ENCODE measurements at places on chromosomes 2 and 18.
A peak's percentile ranks its signal among the peaks of the same experiment; 100 is the strongest.

DNA sequence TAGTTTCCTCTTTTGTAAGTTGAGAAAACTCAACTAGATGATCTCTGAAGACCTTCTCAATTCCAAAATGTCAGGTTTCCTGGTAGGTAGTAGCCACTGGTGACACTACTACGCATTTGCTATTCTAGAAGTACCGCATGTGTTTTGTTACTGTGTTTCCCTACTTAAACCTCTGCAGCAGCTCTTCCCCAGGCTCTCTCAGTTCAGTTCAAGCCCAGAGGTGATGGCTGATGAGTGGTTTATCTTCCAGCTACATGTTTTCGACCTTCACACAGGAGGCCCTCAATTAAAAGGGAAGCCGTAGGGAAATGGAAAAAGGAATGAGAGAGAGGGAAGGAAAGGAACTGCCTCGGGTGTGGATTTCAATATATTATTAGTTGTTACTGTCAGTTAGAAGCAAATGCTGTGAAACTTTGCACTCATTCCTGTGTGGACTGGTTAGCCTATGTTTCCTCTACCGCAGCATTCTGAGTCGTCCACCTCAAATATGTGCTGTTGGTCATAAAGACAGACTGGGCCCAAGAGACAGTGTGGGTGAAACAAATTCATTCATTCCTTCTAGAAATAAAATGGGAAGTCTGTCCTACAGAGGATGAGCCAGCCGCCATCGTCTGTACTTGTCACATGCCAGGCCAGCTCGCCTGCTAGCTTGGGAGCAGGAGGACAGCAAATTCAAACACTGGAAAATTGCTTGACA lies 455.2 kb upstream of the RAB12 start:
- peak; percentile 84 for DNase-seq

DNA sequence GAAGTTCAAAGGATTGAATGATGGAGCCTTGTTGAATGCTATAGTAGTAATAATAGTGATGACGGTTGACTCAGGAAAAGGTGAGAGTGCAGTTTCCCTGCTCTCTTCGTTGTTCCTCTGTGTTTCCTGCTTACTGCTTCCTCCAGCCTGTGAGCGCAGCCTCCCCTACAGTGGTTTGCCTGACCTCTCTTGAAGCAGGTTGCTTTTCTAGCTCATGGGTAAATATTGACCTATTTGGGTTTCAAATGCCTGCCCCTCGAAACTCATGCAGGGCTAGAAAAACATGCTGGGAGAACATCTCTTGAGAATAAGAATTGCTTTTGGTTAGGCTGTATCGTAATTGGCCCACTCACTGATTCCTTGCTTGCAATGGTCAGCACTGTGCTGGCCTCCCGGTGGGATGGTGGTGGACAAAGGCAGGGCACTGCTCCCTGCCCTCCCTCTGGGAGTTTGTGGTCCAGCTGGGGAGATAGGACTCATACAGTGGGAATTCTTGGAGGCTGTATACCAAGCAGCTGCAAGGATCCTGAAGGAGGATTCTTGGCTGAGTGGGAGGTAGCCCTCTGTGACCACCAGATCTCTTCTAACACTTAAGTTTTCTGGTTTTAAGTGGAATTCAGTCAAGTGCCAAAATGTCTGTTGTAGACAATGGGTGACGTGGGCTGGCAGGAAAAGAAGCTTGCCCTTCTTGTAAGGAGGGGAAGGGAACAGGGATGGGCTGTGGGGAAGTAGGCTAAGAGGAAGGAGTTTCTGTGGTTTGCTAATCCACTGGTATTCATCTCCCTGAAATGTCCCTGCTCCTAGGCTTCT lies 5.4 kb upstream of the RNF181 start:
- DNase-seq: peak; percentile 98

- DNase-seq: peak; percentile 78
These were observed 209.2 kb downstream of the ZNF407 start for GRCh38 chr18:74806700-74807416.

- peak; percentile 45 for DNase-seq
These were observed 583.6 kb downstream of the IRS1 start for GRCh38 chr2:226215902-226216503.

DNA sequence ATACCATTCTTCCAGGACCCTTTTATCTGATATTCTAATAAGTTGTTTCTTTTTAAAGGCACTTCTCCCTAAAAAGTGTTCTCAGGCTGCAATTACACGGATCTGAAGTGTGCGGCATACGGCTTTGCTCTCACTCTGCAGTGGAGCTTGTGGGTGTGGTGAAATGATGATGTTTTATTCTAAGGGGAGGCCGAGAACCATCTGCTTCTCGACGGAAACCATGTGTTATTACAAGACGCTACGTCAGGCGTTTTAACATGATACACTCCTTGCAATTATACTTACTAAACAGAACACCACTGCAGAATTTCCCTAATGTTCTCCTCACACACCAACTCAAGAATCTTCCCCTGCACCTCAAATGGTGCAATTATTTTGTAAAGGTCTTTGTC lies 34.9 kb upstream of the CTDP1 start:
- peak; percentile 53 for DNase-seq

DNA sequence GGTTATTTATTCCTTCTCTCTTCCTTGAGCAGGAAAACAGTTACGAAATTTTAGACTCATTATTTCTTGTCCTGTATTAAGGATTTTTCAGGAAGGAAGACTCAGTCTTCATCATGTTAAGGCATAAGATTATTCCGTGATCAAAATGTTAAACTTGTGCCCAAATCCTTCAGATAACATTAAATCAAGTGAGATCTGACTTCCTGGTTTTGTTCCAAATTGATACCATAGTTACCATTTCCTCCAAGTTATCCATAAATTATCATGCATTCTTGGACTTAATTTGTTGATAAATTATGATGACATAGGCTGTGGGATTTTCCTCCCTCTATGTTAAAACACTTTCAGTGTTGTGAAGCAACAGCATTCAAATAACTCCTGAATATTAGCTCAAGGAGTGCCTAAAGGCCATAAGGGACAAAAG lies 31.9 kb downstream of the EFEMP1 start:
- DNase-seq: peak; percentile 49

- DNase-seq: no peak
These were observed 1934.3 kb downstream of the SUCLG1 start for GRCh38 chr2:82524826-82525225.

GRCh38 chr2:219947575-219947974 lies 320.1 kb downstream of the SLC4A3 start:
- DNase-seq: peak; percentile 62

DNA sequence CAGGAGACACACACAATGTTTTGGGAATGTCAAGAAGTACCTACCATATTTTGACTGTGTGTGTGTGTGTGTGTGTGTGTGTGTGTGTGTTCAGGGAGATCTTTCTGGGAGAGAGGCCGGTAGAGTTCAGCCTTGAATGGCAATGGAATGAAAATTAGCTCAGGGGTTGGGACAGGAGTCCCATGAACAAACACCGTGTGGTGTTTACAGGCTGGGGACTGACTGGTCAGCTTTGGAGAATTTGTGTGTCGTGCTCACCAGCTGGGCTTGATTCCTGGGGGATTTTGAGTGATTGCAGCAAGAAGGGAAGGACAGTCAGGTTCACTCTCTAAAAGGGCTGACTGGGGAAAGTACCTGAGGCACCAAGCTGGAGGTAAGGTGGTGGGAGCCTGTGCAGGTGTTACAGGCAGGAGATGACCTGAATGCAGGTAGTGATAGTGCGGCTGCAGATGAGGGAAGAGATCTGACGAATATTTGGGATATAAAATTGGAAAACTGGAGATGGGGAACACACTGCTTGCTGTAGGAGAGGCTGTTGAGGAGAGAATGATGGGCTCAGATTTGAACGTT lies 2.5 kb upstream of the ADNP2 start:
- peak; percentile 9 for DNase-seq

DNA sequence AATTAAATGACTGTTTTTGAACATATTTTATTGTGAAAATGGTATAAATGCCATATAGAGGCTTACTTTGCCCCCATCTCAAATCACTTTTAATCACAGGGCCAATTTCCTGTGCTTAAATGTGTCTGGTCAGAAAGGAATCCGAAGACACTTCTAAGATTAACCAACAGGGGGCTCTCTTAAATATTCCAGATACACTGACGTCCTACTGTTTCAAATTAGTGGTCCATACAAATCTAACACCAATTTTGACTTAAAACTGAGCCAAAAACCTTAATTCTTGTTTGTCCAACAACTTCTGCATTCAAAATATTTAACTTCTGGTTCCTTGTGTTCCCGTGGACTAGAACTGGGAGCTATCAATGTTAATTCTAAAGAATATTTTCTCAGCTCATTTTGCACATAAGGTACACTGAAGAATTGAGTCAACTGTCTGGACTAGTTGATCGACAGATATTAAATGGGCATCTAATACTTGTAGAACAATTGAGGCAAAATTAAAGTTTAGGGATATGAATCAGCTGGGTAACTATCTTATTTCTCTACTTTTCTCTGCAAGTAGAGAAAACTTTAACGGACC lies 557.5 kb downstream of the ARHGAP15 start:
- DNase-seq: peak; percentile 58

DNA sequence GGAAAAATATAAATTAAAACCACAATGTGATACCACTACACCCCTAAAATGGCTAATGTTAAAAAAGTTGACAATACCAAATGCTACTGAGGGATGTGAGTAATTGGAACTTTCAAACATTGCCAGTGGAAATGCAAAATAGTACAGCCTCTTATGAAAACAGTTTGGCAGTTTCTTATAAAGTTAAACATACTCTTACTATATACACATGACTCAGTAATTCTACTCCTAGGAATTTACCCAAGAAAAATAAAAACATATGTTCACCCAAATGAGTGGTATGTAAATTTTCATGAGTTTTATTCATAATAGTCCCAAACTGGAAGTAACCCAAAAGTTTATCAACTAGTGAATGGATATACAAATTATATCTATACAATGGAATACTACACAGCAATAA lies 228.0 kb downstream of the CYP26B1 start:
- no peak for DNase-seq

DNA sequence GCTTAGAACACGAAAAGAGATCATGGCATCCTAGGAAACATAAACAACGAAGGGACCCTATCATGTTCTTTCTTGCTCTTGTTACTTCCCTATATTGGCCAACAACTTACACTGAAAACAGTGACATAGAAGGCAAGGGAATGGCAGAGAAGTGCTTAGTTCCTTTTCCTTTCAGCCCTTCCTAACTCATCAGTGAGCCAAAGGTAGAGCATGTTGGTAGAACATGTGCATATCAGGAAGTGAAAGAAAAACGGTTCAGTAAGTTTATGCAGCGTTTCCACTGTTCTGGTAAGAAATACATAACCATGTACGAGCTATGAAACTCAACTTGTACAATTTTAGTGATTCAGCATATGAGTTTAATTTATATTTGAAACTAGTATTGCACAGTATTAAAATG lies 21.7 kb downstream of the AKAIN1 start:
- no peak for DNase-seq
